ENCODE measurements at places on chromosomes 4 and X. TPM values are rescaled to one million over a fixed set of nuclear protein-coding genes. Genes with fewer than 3 reads are reported as not detected.

CASP6 gene
- total RNA-seq: 35.0 TPM

DCX gene
- not detected for total RNA-seq

TMEM47 gene
- total RNA-seq: 17.8 TPM

GLUD2 gene
- total RNA-seq: 1.8 TPM

FGFBP2 gene
- not detected for total RNA-seq

GDPD2 gene
- total RNA-seq: not detected

CSN1S1 gene
- not detected for total RNA-seq

PDGFRA gene
- total RNA-seq: 529 TPM

AFF2 gene
- total RNA-seq: 0.79 TPM

S100G gene
- not detected for total RNA-seq

MXRA5 gene
- 11.3 TPM for total RNA-seq

AWAT1 gene
- not detected for total RNA-seq

BEX1 gene
- 0.63 TPM for total RNA-seq

ADH1C gene
- 6.1 TPM for total RNA-seq

NOX1 gene
- 0.17 TPM for total RNA-seq

MTTP gene
- under 0.01 TPM for total RNA-seq

SMIM14 gene
- total RNA-seq: 57.1 TPM

ANKRD50 gene
- total RNA-seq: 27.7 TPM

VSIG1 gene
- not detected for total RNA-seq

SSR4 gene
- total RNA-seq: 119 TPM

MAGEA8 gene
- not detected for total RNA-seq

All from bronchial smooth muscle cell (primary cell).